ENCODE measurements at places on chromosomes 4 and X.

DNA sequence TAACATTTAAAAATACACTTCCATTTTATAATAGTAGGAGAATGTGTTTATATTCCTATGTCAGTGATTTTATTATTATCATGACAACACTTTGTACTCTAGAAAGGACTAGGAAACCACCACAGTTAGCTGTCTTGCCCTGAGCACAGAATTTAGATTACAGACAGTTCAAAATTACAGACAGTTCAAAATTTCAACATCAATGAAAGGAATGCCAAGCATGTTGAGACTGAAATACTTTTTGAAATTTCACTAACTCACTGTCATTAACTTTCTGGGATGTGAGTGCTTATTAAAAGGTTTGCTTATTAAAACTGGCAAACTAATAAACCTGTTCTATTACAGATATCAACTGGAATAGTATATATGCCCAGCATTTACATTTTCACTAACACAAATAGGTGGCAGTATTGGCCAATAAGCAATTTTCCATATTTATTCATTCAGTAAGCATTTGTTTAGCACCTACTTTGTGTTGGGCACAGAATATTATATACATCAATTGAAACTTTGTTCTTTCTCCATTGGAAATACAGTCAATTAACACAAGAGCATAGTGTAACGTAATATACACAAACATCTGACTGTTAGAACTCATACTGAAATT, 179.4 kb downstream of the FBXW7 start:
- no peak for DNase-seq

DNA sequence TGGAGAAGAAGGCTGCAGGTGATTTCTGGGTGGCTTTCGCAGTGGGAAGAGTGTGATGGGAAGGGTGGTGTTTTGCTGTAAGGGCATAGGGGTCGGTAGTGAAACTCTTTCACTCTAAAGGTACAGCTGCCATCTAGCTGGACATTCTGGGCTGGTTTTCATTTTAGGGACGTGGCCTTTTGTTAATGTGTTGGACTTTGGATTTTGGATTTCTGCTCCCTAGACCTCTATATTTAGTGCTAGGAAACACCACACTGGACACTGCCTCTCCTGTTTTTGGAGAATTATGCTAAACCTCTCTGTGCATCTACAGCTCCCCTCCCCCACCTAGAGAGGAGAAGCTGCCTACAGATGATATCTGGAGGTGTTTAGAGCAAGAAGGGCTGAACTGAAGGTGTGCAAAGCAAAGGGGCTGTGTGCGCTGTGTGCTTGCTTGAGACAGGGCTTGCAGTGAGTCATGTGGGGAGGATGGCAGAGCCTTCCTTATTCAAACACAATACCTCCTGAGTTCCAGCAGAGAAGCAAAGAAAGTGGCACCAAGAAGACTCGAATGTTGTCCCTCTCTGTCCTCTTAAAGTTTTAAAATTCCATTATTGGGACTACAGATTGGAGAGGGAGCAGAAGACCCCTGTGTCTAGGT, 47.9 kb downstream of the STARD8 start:
- DNase-seq = no peak

DNA sequence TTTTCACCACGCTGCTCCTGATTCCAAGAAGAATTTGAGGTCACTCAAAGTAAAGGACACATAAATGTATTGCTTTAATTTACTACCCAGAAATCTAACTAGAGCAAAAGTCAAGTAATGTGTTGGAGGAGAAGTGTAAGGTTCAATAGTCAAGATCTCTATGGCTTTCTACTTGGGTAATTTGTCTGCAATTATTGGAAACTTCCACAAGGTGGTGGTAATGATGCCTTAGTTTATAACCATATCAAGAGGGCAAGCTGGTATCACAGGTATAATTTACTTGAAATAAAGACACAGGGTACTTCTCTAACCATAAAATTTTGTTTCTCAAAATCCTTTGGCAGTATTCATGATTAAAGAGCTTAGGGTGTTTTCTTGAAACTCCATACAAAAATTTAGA, 10.2 kb upstream of the GRIA3 start:
- DNase-seq = no peak

- DNase-seq = no peak
These were observed 22.1 kb downstream of the EPGN start for GRCh38 chr4:74330295-74330750.

GRCh38 chrX:6757631-6758030, 222.7 kb upstream of the VCX3A start:
- no peak for DNase-seq

- DNase-seq = no peak
These were observed 116.6 kb downstream of the PTCHD1 start for GRCh38 chrX:23451266-23451665.
